Caco-2 (cell line): ENCODE measurements at places on chromosomes 6 and 20.

- DNase-seq = peak; percentile 23
These were observed 7.4 kb downstream of the SLC52A3 start for GRCh38 chr20:760751-761417.

DNA sequence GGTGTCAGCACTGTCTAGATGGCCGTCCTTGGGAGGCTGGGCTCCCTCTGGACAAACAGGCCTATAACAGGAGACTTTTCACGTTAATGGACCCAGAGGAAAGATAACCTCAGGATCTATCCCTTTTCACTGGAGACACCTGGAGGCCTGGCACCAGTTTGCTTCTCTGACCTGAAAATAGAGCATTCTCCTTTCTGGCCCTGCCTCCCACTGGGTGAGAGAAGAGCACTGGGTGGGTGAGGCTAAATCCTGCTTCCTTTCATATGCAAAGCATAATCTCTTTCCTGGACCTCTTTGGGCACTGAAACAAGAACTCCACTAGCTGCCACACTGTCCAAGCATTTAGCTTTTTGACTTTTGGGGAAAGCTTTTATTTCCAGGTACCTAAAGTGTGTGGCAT lies 78.3 kb downstream of the FOXO3 start:
- no peak for DNase-seq

DNA sequence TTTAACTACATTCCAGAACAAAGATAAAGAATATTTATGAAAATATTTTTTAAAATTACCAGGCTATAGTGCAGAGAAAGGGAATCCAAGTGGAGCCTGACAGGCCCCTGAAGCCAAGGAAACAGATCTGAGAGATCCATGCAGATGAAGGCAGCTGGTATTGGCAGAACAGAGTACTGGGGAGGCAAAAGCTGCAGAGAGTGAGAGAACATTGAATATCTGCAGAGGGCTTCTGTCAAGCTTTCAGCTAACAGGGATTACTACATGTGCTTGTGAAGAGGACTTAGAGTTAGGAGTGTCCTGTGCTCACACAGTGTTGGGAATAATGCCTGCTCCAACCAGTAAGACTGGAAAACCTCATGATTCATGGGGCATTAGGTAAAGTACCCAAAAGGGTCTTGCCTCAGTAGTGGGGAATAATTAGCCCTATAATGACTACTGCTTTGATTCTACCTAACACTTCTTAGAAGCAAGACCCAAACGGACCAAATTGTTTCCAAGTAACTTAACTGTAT lies 657.2 kb downstream of the DHX35 start:
- no peak for DNase-seq

DNA sequence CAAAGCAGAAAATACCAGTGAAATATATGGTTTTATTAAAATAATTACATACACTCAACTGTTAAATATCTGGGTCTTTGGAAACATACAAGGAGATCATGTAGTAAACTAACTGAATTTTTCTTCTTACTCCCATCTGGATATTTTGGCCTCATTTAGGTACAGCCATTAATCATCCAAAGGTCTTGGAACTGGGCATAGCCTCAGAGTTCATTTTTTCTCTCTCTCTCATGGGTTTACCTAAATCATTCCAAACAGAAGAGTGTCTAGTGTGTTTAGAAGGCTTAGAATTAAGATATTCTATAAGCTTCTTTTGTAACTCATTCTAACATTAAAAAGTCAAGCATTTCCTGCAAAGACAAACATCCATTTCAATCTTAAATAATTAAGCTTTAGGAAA lies 79.4 kb downstream of the HMGCLL1 start:
- DNase-seq = no peak

GRCh38 chr20:1322511-1323245 lies 6.3 kb downstream of the SDCBP2 start:
- no peak for DNase-seq
